ENCODE measurements at places on chromosomes 7 and 10.

DNA sequence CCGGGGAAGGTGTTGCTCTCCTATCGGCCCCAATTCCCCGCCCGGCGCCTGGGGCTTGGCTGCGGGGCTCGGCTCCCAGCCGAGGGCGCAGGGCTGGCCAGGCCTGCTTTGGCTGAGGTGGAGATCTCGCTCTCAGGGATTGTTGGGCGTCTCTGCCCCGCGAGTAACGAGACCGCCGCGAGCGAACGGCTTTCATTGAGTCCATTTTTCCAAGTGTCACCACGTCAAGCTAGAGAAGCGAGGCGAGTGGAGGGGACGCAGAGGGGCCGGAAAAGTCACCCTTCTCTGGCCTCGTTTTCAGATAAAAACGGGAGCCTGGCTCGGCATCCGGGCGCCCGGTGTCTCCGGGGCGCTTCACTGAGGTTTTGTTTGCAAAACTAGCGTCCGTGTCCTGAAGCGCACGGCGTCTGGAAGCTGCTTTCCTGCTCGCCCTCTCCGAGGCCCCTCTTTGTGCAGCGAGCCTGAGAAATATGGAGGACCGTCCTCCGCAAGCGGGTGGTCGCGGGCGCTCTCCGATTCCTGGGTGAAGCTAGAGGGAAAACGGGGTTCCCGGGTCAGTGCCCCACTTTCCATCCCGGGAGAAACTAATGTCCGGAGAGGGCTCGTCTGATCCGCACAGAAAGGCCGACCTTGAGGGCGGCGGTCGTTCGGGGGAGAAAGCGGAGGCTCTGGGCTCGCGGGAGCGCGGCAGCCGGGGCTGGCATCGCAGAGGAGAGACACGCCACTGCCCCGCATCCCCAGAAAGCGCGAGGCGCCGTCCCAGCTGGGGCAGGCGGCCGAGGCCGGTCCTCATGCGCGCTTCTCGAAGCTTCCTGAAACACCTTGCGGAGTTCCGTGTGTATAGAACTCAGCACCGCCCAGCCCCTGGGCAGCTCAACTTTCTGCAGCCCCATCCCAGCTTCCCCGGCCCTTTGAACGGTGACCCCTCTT is 3.5 kb upstream of the EN2 start:
- peak; percentile 80 for DNase-seq

- no peak for DNase-seq
Measured at GRCh38 chr7:37540917-37541316, 92.3 kb upstream of the ELMO1 start.

GRCh38 chr10:80204677-80205476 is 460 bp downstream of the ANXA11 start:
- DNase-seq = peak; percentile 81

- no peak for DNase-seq
Measured at GRCh38 chr10:30155401-30155800, 96.0 kb upstream of the JCAD start.

All from H7 (cell line).